SHP77 treated with DMSO at 0.1 percent for 48 hours (cell line): ENCODE measurements at places on chromosomes 13 and 19.
A peak's percentile ranks its signal among the peaks of the same experiment; 100 is the strongest.

DNA sequence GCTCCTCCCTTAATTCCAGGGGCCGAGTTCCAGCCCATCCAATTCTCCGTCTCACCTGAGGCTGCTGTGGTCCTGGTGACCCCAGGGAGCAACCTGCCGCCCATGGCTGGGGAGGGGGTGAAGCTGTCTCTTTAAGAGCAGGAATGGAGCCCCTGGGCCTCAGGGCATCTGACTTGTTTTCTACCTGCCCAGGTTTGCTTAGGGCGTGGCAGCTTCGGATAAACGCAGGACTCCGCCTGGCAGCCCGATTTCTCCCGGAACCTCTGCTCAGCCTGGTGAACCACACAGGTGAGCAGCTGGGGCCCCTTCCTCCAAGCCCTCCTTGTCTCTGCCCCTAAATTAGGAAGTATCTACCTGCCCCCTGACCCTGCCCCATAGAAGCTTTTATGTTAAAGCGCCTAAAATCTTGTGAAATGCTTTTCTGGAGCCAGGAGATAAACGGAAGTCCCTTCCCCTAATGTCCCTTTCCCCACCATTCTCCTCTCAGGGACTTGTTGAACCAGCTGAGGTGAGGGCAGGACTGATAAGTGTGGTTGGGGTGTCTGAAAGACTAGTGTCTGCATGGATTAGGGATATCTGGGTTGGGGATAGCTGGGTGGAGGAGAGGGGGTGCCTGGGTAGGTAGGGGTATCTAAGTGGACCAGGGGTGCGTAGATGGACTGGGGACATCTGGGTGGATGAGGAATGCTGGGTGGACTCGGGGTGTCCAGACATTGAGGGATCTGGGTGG, 614 bp downstream of the FXYD3 start:
- DNase-seq: no peak

GRCh38 chr19:13086341-13086740, 16.3 kb downstream of the LYL1 start:
- no peak for DNase-seq

DNA sequence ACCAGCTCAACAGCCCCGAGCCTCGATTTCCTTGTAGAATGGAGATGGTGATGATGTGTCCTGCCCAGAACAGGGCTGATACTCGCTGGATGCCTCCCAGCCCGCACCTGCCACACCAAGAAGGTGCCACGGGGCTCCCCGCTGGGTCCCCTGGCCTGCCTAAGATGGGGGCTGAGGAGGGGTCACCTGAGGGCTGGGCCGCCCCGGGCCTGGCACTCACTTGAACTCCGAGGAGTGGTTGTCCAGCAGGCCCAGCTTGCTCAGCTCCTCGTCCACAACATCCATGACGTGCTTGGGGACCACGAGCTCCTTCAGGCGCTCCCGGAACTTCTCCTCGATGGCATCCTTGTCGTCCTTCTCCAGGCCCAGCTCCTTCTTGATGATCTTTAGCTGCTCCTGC, 14.4 kb downstream of the LONP1 start:
- DNase-seq: no peak

- DNase-seq: no peak
Measured at GRCh38 chr13:100824366-100824765, 149.8 kb upstream of the TMTC4 start.

DNA sequence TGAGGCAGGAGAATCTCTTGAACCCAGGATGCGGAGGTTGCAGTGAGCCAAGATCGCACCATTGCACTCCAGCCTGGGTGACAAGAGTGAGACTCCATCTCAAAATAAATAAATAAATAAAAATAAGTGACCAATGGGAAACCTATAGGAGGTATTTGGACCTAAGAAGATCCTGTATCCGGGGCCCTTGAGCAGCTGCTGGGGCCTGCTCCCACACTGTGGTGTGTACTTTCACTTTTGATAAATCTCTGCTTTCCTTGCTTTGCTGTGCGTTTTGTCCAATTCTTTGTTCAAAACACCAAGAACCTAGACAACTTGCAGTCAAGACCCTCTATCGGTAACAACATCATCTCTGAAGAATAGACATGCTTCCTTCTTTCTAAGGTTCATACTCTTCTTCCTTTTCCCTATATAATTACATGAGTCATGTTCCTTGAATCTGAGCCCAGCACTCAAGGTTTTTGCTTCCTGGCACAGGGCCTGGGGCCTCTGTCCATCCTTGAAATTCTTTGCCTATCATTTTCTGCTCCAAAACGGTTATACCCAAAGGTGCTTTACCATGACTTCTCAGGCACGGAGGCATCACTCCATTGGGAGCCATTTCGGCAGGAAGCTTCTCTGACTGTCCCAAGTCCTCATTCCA, 14.2 kb upstream of the PNMA8C start:
- DNase-seq: no peak

- no peak for DNase-seq
Measured at GRCh38 chr13:62747152-62747551, 1331.5 kb upstream of the PCDH20 start.

DNA sequence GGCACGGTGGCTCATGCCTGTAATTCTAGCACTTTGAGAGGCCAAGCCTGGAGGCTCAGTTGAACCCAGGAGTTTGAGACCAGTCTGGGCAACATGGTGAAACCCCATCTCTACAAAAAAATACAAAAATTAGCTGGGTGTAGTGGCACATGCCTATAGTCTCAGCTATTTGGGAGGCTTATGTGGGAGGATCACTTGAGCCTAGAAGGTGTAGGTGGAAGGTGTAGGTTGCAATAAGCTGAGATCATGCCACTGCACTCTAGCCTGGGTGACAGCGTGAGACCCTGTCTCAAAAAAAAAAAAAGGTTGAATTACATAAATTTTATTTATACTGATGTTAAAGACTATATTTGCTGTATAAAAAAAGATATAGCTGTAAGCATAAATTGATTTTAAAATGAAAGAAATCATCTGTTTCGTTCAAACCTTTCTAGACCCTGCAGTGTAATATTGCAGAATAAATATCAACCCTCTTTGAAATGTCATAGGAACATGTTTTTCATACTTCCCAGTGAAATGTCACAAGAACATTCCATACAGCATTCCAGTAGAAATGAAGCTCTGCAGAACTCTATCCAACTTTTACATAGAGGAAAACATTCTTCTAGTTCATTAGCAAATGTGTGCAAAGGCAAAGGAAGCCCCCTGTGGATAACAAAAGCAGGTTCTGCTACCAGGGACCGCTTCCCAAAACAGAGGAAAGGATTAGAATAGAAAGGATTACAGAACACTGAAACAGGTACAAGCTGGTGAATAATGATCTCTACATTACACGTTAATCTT, 76.0 kb downstream of the CAB39L start:
- DNase-seq: no peak

GRCh38 chr19:45243144-45243732, 2.0 kb downstream of the EXOC3L2 start:
- no peak for DNase-seq

DNA sequence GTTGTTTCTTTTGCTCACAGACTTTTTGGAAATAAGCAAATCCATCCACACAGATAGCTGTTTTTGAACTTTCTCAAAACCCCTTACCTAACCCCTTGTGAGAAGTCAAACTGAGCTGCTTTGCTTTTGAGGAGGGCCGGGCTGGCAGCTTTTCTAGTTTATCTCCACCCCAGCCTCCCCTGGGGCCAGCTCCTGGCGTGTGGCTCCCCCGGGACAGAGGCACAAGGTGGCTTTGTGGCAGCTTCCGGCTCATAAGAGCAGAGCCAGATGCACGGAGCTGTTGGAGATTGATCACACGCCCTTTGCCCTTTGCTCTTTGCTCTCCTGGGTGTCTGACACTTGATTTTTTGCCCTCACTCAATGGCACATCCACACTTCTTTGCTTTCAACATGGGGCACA, 24.9 kb upstream of the RNF113B start:
- no peak for DNase-seq

GRCh38 chr19:51094696-51095279, 12.1 kb upstream of the KLK14 start:
- no peak for DNase-seq

- DNase-seq: peak; percentile 86
Measured at GRCh38 chr13:114281351-114282040, at the start of gene UPF3A. Gene UPF3A, plus strand, starts transcription at chr13:114281601. Its CDS starts 39 bp downstream, at chr13:114281640.

- DNase-seq: no peak
Measured at GRCh38 chr19:23783636-23784035, 24.9 kb upstream of the ZNF681 start.

DNA sequence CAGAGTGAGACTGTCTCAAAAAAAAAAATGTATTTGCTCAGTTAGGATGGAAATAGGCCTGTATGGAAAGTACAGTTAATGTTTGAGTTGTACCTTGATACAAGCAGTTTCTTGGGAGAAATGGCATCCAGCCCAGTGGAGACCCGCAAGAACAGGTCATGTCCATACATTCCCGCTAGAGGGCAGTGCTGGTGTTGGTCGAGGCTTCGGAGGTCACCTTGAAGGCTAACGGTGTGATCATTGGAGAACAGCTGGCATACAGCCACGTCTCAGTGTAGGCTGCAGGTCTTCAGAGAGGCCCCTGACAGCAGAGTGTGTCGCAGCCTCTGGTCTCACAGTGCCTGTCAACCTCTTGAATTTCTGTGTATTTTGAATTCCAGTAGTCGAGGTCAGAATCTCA, 7.5 kb downstream of the ZNF610 start:
- peak; percentile 2 for DNase-seq
